Activated T-cell treated with anti-CD3 and anti-CD28 coated beads, Interleukin-2, amount 50 U/mL, for 72 hours (primary cell): ENCODE measurements at places on chromosomes 6 and 20. TPM values are rescaled to one million over a fixed set of nuclear protein-coding genes. Genes with fewer than 3 reads are reported as not detected.

- DNase-seq, result peak; percentile 33
Observed at GRCh38 chr6:16413399-16413798, 175.0 kb downstream of the GMPR start.

GRCh38 chr6:1498491-1499113 lies 109.2 kb downstream of the FOXF2 start:
- no peak for DNase-seq

DNA sequence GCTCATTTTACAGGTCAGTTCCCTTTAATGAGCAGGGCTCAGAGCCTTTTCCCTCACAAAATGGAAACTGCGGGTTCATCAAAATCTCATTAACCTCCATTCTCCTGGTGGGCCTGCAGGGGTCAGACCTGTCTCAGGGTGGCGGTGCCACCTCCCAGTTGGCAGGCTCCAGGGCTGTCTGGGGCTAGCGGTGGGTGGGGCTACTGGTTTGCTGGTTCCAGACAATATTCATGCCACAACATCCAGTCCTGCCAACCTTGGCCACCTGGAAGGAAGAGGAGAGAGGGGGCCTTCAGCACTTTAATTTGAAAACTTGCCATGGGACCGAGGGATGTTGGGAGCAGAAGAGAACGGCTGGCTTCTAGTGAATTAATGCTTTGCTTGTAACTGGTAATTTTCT lies 41.9 kb upstream of the CTNNBL1 start:
- DNase-seq, result peak; percentile 34

GRCh38 chr6:35435074-35435837 lies 16.9 kb upstream of the FANCE start:
- DNase-seq, result no peak

Gene OR2B3
- not detected for total RNA-seq

DNA sequence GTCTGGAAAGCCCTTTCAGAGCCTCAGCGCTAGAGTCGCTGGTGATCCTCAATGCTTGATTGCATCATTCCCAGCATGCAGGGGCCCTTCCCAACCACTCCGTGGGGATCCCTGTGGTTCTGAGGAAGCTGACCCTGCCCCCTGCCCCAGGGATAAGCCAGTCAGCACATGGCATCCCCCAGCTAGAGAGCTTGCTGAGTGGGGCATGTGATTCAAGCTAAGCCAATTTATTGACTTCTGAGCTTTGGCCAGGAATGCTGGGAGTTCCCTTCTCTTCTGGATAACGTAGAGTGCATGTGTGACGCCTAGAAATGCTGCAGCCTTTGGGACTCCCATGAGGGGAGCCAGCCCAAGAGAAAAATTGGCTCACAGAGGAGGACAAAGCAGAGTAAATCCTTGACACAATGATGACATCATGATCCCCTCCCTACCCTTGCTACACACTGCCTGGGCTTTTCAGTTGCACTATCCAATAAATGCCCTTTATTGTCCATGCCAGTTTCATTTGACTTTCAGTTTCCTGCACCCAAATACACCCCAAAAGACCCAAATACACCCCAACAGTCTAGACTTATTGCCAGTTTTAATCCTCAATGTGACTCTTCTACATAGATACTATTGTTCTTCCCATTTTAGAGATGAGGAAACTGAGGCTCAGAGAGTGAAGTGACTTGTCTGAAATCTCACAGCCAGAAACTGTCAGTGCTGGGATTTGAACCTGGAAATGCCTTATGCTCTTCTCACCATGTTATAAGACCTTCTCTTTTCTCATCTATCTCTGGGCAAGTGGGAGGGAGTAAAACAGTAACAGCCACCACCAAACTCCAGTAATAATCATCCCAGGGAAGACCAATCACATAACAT lies 34.3 kb downstream of the KCNB1 start:
- DNase-seq, result no peak

GRCh38 chr6:2733324-2733723 lies 17.4 kb downstream of the MYLK4 start:
- peak; percentile 62 for DNase-seq

GRCh38 chr6:126541806-126542491 lies 202.0 kb downstream of the CENPW start:
- no peak for DNase-seq

Gene LPIN3
- total RNA-seq, result 2.6 TPM

DNA sequence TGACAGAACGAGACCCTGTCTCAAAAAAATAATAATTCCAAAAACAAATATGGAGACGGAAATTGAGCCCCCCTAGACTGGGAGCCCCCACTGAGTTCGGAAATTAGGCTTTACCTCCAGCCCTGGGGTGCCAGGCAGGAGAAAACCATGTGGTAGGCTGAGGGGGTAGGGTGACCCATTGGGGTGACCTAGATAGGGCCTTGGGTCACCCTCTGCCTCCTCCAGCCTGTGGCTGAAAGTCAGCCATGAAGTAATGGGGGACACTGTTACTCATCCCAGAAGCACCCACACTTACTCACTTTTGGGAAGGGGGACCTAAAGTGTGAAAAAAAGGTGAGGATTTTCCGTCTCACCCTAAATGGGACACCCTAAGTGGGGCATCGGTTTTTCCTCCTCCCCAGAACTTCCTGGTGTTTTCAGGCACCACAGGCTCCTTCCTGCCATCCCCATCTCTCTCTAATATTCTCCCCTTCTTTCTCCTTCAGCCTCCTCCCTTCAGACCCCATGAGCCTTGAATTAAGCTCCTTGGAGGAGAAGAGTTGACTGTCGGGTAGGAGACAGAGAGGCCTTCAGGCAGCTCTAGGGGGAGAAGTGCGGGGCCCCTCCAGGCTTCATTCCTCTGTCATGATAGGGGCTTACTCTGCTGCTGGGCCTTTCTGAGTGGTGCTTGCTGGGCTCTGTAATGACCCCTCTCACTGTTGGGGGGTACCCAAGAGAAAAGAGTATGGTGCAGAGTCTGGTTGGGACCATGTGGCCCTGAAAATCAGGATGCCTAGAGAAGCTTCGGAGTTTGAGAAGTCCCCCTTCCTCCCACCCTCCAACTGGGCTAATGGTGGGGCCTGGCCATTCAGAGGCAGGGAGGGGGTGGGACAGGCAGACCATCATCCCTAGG lies 2.4 kb downstream of the LTB start:
- DNase-seq, result no peak

Gene AAR2
- total RNA-seq, result 19.1 TPM

Gene PRELID3B
- total RNA-seq, result 181 TPM

DNA sequence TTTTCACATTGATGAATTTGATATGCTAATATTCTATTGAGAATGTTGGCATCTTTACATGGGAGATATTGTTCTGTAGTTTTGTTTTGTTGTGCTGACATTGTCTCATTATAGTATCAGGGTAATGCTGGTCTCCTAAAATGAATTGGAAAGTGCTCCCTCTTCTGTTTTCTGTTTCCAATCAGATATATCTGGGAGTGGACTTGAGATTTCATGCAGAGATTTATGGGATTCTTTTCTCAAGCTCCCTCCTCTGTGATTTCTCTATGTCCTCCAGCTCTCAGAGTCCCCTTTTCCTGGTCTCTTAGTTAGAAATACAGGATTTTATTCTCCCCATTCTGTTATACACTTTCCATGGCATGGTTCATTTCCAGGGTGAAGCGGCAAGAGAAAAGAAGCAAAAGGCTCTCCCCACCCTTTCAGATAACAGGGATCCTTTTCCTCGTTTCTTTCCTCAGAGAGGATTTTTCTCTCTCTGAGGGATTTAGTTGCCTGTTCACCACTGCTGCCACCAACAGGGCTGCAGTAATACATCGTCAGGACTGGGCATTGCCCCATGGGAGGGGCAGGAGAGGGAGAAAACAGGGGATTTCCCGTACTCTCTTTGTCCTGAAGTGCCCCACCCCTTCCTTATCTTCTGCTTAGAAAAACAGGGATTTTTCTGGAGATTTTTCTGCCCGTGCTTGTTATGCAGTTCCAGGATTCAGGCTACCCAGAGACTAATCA lies 59.3 kb upstream of the STMND1 start:
- no peak for DNase-seq

Gene RCAN2
- 7.4 TPM for total RNA-seq

GRCh38 chr6:95120984-95121383 lies 456.4 kb upstream of the MANEA start:
- DNase-seq, result no peak

GRCh38 chr6:37407948-37408347 lies 25.1 kb upstream of the CMTR1 start:
- DNase-seq, result no peak

DNA sequence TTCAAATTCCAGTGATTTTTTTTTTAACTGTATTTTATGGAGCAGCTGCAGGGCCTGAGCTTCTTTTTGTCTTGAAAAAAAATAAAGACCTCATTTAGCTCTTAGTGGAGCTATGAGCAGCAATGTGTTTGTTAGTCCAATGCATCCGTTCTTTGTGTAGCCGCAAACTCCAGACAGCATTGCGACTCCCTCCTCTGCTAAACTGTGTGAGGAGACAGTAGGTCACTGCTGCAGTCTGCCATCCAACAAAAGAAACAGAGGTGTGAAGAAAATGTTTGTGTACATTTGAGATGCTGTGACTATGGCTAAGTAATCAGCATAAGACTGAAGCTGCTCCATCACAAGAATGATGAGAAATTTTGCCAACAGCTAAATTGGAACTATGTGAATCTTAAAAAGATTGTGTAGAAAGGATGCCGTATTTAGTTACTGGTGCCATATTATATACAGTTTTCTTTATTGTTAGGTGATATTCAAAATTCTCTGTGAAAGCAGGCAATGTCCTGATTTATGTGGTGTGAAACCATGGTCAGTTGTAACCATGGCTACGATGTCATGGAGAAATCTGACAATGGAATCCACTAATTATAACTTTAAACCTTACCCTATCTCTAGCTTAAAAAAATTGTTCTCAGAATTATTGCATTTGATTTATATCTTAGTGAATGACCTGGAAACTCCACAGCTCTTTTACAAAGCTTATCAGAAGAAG lies 428.8 kb upstream of the EPHA7 start:
- no peak for DNase-seq

Gene ARID1B
- total RNA-seq, result 71.6 TPM

DNA sequence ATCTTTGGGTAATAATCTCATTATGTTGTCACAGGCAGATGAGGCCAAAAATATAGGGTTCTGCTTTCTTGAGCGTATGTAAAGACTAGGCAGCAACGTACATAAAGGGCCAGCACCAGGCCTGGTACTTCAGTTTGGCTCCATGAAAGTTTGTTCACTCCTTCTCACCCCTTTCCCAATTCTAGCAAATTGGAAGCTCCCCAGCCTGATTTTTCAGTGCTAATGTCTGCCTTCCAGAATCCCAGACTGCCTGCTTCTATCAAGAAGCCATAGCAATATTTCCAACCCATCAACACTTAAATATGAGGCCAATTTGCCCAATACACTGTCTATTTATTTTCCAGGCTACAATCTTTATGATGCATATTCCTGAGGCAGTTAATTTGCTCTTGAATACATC lies 93.4 kb upstream of the PTPRT start:
- no peak for DNase-seq

DNA sequence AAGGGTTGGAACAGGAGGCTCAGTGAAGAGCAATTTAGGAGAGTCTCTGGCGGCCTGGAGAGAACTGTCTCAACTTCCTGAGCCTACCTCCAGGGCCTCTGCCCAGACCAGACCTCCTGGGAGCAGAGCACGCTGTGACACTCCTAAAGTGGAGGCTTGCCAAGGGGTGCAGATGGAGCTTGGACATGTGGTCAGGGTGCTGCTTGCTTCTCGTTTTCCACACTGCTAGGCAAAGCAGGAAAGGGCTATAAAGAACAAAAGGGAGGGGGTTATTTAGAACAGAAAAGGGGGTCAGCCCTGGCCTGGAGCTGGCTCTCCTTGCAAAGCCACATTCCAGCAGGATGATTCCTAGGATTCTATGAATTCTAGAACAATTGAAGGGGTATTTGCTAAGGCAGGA lies 145.7 kb upstream of the GGTLC1 start:
- no peak for DNase-seq

DNA sequence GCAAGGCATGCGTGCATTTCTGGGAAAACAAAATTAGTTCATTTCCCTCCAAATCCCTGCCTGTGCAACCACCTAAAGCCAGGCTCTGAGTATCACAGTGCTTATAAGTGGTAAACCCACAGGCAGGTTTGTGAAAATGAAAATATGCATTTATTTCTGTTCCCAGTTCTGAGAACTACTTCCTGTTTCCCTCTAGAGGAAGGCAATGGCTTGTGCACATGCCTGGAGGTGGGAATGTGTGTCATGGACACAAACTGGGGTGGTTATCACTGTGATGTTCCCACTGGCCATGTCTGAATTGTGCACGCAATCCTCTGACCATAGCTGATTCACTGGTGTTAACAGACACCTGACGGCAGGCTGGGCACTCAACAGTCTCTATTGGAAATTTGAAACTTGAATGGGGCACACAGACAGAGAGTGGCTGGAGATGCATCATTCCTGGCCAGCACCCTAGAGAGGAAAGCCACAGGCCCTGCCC lies 26.3 kb downstream of the FAM110A start:
- DNase-seq, result no peak

Gene RAB44
- 0.05 TPM for total RNA-seq

GRCh38 chr20:9616833-9617461 lies 102.6 kb downstream of the LAMP5 start:
- DNase-seq, result peak; percentile 40

- no peak for DNase-seq
Observed at GRCh38 chr6:139990856-139991465, 616.5 kb upstream of the CITED2 start.

- no peak for DNase-seq
Observed at GRCh38 chr6:106488494-106489370, 128.2 kb downstream of the CRYBG1 start.

DNA sequence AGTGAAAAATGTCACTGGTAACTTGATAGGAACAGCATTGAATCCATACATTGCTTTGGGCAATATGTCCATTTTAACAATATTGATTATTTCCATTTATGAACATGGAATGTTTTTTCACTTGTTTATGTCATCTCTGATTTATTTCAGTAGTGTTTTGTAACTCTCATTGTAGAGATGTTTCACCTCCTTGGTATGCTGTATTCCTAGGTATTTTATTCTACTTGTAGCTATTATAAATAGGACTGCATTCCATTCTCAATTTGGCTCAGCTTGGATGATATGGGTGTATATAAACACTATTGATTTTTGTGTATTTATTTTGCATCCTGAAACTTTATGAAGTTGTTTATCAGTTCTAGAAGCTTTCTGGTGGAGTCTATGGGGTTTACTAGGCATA lies 730.3 kb downstream of the DOK5 start:
- no peak for DNase-seq
